Suppressor macrophage (primary cell): ENCODE measurements at places on chromosomes 6 and 20.

DNA sequence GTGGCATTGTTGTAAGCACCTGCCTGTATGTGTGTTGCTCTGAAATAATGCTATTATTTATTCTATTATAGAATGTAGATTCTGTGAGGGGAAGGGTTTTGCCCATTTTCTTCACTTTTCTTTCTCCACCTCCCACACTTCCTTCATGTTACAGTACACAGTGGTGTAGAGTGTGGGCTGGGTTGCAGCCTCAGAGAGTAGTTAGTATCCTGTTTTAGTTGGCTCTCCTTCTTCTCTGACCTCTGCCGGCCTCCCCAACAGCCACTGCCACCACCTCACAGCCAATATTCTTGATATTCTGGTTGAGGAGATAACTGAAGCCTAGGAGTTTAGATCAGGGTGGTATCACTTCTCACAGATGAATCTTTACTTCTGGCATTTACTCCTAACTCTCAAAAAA lies 143.4 kb downstream of the BCKDHB start:
- peak; percentile 19 for DNase-seq

DNA sequence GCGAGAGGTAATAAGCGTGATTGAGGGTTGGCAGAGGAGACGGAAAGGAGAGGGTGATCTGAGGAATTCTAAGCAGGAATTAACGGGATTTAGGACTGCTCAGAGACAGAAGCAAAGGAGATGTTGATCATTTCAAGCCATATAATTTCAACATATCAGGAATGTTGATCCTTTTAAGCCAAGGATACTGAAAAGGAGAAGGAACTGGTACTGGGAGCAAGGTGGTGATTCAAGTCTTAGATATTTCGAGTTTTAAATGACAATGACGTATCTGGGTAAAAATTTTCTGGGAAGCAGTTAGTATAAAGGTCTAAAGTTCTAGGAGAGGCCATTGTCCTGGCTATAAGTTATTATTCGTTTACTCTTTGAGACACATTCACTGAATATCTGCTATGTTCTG lies 91.3 kb upstream of the OGFRL1 start:
- DNase-seq, result no peak

GRCh38 chr6:35507221-35507620 lies 5.5 kb downstream of the TULP1 start:
- DNase-seq, result no peak

GRCh38 chr20:22861231-22861980 lies 173.7 kb upstream of the SSTR4 start:
- DNase-seq, result no peak

GRCh38 chr6:72324591-72324990 lies 297.3 kb upstream of the KCNQ5 start:
- no peak for DNase-seq

DNA sequence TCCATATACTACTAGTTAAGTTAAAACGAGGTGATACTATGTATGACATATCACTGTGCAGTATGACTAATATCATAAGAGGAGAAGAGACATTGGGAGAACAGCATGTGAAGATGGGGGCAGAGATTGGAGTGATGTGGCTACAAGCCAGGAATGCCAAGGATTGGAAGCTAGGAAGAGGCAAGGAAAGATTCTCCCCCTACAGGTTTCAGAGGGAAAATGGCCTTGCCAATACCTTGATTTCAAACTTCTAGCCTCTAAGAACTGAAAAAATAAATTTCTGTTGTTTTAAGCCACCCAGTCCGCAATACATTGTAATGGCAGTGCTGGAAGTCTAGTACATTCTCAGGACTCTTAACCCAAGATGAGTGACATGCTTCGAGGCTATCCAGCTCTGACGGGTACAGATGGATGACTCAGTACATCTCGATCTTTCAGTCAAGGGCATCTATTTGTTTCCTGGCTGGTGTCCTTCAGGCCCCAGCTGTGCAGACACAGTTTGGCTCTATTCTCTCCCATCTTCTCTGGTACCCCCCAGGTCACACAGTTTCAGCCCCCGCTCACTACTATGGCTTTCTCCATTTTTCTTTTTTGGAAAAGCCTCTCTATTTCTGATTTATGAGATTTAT lies 55.5 kb upstream of the THEMIS start:
- DNase-seq, result no peak

DNA sequence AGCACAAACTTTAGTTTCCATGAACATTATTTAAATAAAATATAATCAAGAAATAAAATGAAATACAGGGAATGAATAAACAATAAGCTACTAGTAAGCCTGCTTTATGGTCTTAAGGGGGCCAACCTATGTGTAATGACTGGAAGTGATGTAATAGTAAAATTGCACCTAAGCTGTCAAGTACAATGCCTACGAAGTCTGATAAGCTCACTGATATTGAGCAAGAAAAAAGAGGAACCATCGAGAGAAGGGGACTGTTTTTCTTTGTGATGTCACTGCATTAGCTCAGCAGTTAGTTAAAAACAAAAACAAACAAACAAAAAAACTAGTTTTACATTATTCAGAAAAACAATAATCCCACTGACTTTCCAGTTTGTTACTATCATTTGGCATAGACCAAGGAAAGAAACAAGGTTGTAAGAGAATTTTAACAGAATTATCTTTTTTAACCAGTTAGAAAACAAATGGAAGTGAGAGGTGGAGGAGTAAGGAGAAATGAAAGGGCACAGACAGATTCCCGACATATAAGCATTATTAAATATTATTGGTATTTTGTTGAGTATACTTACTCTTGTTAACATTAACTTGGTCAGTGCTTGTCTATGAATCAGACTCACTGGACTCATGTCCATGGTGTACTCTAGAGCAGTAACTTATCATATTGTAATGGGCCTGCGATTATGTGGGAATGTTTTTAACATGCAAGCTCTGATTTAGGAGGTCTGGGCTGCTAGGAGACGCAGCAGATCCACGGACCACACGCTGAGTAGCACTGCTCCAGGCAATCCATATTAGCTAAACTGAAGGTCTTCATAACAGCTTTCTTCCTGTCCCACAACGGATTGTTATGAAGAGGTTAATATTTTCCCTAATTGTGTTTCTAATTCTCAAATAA lies 99.6 kb upstream of the HMGCLL1 start:
- DNase-seq, result no peak

- DNase-seq, result no peak
These were observed 12.8 kb downstream of the ADNP start for GRCh38 chr20:50918403-50918802.

- DNase-seq, result peak; percentile 70
These were observed 30.0 kb upstream of the QKI start for GRCh38 chr6:163384510-163384909.

GRCh38 chr6:70285201-70285600 lies 17.7 kb downstream of the COL9A1 start:
- no peak for DNase-seq

- DNase-seq, result no peak
These were observed 119.2 kb downstream of the PDE7B start for GRCh38 chr6:135970750-135971149.

GRCh38 chr20:31934968-31935764 lies 16.7 kb downstream of the PDRG1 start:
- DNase-seq, result no peak

DNA sequence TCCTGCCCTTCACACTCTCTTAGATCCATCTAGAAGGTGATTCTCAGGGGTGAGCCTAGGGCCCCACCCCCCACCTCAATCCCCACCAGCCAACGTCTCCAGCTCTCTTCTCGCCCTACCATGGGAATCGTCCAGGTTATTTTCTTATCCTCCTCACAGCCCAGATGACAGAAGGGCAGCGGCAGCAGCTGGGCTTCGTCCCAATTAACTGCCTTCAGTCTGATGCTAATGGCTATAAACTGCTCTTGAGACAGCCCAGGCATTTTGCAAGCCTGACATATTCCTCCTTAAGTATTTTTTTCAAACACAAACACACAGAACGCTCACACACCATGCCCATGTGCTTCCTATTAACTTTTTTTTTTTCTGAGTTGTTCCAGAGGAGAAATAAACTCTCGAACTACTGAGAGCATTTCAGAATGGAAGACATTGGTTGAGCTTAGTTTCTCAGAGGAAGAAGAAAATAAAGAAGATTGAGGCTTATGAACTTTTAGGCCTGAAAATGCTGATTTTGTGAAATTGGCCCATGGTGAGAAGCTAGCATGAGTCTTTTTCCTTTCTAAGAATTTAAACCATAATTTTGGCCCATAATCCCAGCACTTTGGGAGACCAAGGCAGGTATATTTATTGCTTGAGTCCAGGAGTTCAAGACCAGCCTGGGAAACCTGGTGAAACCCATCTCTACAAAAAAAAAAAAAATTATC lies 124.6 kb downstream of the EYA2 start:
- no peak for DNase-seq

- peak; percentile 90 for DNase-seq
These were observed 732 bp upstream of the STXBP5 start for GRCh38 chr6:147203311-147204059.

DNA sequence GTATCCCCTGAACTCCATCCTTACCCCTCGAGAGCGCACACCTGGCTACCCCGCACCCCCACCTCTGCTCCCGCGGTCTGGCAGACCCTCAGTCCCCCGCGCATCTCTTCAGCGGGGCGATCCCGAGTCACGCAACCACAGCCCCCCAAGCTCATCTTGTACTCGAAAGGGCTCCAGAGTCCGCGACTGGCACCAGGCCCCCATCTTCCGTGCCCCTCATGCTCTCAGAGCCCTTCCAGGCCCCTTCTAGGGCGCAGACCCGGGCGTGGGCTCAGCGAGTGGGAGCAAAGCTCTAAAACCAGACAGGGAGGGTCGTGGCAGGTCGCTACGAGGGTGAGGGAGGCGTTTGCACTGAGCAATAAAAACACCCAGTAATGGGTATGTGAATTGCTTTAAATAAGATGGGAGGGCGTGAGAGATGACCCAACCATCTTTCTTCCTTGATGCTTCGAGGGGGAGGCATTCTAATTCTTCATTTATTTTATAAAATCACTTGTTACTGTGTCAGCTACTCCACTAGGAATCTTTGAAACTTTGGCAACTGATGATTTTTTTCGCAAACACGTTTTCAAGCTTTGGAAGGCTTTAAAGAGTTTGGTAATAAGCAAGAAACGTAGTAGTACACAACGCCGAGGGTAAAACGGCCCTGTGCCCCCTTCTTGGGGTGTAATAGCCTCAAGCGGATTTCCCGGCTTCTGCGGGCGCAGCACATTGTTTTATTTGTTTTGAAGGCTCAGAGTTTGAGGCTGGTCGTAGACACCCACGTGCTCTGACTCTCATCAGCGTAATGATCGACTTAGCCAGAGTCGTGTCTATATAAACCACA lies 42.6 kb upstream of the SUPT3H start:
- DNase-seq, result no peak

- no peak for DNase-seq
These were observed 86.8 kb downstream of the PLCB1 start for GRCh38 chr20:8218861-8219260.

- peak; percentile 18 for DNase-seq
These were observed 25.2 kb downstream of the RFPL4B start for GRCh38 chr6:112372226-112372806.

GRCh38 chr20:59657459-59658046 lies 53.2 kb downstream of the PHACTR3 start:
- no peak for DNase-seq
